Mesenteric fat pad (tissue), 1 donor: ENCODE measurements at places on chromosomes 3 and 15.

DNA sequence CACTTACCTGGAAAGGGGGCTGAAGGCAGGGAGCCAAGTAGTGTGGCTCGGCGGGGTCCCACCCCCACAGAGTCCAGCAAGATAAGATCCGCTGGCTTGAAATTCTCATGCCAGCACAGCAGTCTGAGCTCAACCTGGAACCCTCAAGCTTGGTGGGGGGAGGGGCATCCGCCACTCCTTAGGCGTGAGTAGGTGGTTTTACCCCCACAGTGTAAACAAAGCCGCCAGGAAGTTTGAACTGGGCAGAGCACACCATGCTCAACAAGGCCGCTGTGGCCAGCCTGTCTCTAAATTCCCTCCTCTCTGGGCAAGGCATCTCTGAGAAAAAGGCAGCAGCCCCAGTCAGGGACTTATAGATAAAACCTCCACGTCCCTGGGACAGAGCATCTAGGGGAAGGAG is 156.3 kb downstream of the KBTBD8 start:
- no peak for DNase-seq

GRCh38 chr15:84840741-84841429 is 23.7 kb downstream of the ALPK3 start:
- peak; percentile 89 for DNase-seq

- DNase-seq, result no peak
These were observed 112.1 kb downstream of the TNIK start for GRCh38 chr3:171348121-171348520.

DNA sequence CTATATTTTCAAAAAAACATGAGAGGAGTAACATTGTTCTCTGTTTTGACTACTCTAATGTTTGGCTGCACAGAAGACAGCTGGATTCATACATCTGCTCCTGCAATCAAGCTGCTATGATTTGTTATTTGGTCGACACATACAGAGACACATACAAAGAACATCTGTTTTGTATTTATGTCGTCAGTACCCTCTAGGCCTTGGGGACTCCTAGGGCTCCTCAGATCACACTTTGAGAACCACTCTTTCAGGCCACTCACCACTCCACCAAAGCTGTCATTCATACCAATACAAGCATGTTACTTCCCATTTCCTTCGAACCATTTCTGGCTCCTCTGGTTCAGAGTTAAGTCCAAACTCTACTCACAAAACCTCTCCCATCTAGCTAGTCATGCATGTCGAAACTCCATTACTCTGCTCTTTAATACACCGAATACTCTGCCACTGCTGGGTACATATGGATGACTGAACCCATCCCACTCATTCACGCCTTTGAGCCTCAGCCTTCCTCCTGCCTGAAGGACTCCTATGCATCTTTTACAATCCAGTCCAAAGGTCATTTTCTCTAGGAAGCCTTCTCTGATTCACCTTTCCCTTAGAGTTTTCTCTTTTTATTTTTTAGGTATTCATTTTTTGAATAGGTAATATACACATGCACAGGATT is 102.9 kb upstream of the ARHGEF3 start:
- DNase-seq, result no peak

GRCh38 chr3:194130188-194130587 is 5.8 kb upstream of the HES1 start:
- DNase-seq, result no peak

DNA sequence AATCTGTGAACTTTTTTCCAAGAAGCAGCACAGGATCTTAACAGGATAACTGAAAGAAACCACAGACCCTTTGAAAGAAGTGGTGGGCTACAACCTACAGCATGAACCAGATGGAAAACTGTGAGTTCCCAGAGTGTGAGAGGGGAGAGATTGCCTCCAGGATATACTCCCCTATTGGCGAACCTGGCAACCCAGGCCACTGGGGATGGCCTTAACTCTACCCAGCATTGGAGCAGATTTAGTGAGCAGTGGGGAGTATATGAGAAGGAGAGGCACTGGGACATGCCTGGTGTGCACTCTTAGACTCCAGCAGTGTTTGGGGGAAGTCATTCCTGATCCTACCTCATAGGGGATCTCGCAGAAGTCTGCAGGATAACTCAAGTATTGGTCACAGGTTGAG is 201.0 kb upstream of the TP63 start:
- no peak for DNase-seq
